ENCODE measurements at places on chromosomes 11 and 22.

DNA sequence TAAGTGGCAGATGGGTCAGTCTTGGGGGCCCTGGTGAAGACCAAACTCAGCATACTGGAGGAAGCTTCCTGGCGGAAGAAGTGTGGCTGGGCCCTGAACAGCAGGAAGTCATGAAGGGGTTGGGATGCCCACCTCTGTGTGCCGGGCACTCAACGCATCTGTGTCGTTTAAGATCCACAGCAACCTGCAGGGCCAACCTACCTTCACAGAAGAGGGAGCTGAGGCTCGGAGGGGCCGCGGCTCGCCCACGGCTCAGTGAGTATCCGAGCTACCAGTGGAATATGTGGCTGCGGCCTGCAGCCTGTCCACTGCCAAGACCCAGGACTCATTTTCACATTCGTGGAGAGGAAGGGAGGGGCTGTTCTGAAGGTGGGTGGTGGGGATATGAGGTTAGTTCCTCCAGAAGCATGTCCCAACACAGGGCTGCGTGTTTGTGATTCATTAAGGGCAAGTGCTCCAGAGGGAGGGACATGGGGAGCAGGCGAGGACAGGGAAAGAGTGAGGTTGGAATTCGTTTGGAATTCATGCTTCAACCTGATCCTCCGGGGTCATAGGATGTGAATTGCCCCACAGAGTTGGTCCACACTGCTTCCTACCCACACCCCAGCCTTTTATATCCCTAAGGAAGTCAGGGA is 99.6 kb downstream of the MPPED1 start:
- DNase-seq, result no peak

DNA sequence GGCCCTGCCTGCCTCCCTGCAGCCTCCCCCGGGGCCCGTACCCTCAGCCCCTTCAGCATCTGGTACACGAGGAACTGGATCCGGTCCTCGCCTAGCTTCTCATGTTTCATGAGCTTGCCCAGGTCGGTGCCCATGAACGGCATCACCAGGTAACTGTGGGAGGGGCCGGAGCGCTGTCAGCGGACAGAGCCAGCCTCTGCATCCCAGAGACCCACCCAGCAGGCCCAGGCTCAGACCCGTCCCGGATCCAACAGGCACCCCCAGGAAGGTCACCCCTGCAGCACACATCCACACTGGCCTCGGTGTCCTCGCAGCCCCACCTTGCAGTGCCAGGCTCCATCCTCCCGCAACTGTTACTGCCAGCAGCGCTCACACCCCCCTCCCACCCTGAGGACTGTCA is 4.4 kb downstream of the MAPK12 start:
- DNase-seq, result no peak

DNA sequence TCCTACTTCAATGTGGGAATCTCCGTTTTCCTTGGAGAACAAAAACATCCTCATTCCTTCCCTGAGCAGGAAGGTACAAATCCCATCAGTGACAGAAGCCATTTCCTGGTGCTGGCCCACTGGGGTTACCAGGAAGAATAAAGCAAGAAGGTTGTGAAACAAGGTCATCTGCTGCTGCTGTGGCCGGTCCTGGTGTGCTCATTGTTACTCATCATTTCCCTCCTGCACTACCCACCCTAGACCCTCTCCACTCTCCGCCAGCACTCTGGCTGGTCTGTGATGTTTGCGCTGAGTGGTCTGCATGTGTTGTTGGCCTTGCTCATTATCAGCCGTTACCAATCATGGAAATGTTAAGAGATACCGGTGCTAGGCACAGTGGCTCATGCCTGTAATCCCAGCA is 37.0 kb downstream of the OSBP2 start:
- DNase-seq, result no peak

- DNase-seq, result no peak
These were observed at the start of gene NAALAD2 for GRCh38 chr11:90134478-90135003. Gene NAALAD2, plus strand, starts transcription at chr11:90134663. Its CDS starts 96 bp downstream, at chr11:90134759.

DNA sequence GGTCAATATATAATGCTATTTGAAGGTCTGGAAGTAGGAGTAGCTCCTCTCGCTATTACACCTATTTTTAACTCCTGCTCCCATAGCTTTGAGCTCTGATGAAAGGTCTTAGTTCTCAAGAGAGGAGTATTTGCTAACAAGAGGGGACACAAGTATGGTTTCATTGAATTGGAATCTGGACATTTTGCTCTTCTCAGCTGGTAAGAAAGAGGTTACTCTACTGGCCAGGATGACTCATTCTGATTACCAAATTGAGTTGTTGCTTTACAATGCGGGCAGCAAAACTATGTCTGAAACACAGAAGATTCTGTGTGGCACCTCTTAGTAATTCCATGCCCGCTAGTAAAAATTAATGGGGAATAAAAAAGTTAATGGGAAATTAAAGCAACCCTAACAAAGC is 63.6 kb upstream of the EP300 start:
- DNase-seq, result no peak

GRCh38 chr11:100980156-100980555 is 149.5 kb downstream of the PGR start:
- no peak for DNase-seq

GRCh38 chr11:61460474-61460881 is 30.6 kb downstream of the SDHAF2 start:
- DNase-seq, result no peak

- DNase-seq, result no peak
These were observed 38.9 kb downstream of the FZD4 start for GRCh38 chr11:86916330-86916729.

- DNase-seq, result no peak
These were observed 134.4 kb downstream of the CTTN start for GRCh38 chr11:70532731-70533130.

DNA sequence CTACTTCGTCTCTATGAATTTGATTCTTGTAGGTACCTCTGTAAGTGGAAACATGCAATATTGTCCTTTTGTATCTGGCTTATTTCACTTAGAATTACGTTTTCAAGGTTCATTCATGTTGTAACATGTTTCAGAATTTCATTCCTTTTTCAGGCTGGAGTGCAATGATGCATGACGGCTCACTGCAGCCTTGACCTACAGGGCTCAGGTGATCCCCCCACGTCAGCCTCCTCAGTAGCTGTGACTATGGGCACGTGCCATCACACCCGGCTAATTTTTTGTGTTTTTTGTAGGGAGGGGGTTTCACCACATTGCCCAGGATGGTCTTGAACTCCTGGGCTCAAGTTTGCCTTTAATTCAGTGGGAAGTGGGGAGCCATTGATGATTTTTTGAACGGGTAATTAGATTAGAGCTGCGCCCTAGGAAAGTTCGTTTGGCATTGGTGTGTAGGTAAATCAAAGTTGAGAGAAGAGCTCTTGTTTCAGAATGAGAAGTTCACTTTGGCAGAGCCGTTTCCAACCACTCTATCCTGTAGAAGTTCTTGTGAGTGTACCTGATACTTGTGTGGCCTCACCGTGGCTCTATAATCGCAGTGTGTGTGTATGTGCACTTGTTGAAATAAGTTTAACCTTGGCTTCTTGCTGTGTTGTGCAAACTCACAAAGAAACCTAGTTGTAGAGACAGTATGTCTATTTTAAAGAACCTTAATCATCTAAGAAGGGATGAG is 115.9 kb downstream of the NAV2 start:
- DNase-seq, result no peak
